ENCODE measurements at places on chromosomes 7 and 10. TPM values are rescaled to one million over a fixed set of nuclear protein-coding genes. Genes with fewer than 3 reads are reported as not detected.

PODXL gene
- 5.3 TPM for total RNA-seq

FZD8 gene
- total RNA-seq = 2.0 TPM

ATRNL1 gene
- total RNA-seq = under 0.01 TPM

C10orf105 gene
- total RNA-seq = not detected
